ENCODE measurements at places on chromosomes 5 and 9.

GRCh38 chr9:70679845-70680244 is 265.4 kb upstream of the KLF9 start:
- no peak for DNase-seq

GRCh38 chr5:42655982-42656650 is 100.5 kb upstream of the CCDC152 start:
- DNase-seq: no peak

DNA sequence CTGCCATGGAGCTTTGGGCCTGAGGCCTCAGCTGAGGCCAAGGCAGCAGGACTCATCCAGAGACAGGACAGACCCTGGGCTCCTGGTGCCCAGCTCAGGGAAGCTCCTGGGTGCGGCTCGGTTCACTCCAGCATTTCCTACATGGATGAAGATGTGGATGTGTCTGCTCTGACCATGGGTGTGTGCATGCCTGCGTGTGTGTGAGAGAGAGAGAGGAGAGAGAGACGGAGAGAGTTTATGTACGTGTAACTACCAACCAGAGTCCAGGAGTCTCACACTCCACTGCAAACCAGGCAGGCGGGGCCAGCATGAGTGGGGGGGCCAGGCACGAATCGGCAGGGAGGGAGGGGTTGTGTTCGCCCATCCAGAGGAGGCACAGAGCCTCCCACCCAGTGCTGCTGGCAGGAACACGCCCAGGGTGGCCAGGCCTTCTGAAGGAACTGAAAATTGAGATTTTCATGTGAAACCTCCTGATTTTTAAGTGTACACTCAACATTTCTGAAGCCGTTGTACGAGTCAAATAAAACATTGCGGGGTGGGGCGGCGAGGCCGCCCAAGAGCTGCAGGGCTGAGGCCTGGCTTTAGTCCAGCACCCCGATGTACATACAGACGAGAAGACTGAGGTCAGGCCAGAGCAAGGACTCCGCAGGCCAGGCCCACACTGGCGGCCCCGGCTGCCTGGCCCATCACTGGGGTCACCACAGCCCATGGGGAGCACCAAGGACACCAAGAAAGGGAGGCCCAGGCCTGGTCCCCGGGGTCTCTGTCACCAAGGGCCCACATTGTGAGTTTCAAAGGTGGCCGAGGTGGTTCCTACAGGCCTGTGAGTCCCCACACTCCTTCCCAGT is 88.7 kb downstream of the ADAMTS2 start:
- no peak for DNase-seq

DNA sequence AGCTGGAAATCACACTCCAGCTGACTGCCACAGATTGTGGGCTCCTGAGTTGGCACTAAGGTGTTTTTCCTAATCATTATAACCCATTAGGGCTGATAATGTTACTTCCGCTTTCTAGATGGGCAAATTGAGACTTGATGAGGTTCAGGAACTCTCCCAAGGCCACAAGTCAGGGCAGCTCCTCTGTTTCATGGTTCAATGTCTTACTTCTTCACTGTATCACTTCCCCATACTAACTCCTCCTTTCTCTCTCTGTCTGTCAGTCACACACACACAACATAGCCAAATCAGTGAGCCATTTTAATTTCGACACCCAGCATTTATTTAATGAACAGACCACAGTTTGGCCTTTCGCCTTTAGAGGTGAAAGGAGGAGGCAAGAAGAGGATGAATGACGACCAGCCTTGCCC is 17.8 kb upstream of the TRAF1 start:
- DNase-seq: no peak

DNA sequence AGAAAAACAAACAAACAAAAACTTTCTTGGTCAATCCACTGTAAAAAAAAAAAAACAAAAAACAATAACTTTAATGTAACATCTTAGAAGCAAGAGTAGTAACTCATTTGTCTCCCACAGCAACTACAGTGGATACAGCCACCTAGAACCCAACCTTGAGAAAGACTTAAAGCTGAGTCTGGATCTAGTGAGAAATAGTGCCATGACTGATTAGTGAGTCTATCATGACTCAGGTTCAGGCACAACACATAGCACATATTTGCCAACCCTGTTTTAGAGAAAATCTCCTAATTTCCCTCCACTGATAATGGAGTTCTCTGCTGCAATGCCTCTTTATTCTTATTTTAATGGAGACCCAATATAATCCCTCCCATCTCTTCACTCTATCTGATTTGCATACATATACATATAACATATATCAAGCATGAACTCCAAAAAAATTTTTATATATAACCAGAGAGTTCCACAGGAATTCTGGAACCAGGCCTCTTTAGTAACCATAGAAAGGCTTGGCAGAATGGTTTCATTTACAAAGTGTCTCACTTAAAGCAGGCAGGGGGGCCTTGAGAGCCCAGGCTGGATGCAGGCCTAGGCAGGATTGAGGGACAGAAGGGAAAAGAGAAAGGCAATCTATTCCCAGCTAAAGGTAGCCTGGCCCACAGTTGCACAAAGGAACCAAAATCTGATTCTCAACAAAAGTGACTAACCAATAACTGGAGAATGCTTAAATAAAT is 11.9 kb upstream of the NR4A3 start:
- DNase-seq: no peak

DNA sequence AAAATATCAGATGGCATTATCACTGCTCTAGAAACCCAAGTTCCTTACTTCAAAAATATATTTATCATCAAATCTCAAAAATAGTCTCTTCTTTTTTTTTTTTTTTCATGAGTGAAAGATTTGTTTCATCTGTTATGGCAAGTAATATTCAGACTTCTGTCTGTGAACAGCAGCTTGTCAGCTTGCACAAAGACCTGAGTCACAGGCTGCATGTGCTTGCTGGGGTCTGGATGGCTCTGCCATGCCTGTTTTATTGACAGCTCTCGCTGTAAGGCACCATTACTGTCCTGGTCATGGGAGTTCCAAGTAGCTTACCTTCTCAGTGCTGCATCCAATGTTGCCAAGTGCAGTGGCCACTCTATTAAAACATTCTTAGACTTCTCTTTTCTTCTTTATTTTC is 456.4 kb downstream of the GADD45G start:
- DNase-seq: no peak

- no peak for DNase-seq
These were observed 1.9 kb downstream of the ABO start for GRCh38 chr9:133273098-133273497.

- DNase-seq: no peak
These were observed 8.3 kb downstream of the CRB2 start for GRCh38 chr9:123364241-123364824.

DNA sequence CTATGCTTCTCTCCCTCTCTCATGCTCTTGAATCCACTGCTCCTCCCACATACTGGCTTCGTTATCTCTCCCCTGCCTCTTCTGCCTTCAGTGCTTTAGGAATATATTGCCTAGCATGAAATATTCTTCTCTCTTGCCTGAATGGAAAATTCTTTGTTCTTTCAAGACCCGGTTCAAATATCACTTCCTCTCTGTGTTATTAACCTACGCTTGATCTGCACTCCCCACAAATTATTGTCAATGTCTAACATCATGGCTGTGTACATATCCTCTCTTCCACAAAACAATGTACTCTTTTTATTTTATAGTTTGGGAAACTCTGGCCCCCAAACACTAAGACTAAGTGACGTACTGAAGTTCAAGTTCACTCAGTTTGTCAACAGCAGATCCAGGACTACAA is 211.0 kb downstream of the SEC61B start:
- DNase-seq: no peak

GRCh38 chr9:656926-657568 is 184.4 kb upstream of the DMRT1 start:
- DNase-seq: no peak

- DNase-seq: no peak
These were observed 25.6 kb downstream of the POLR1E start for GRCh38 chr9:37511016-37512010.

DNA sequence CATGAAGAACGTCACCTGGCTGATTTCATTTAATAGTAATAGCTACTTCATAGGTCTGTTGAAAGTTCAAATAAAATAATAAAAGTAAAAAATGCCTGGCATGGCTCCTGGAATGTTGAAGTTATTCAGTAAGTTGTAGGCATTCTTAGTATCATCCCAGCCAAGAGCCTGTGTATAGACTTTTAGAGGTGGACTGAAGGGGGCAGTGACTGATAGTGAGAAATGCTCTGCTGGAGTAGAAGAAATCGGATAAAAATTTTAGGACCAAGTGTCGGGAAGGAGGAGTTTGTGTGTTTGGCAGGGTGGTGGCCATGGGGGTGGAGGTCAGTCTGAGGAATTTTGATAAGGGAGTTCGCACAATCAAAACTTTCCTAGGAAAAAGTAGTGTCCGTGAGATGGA is 3.6 kb downstream of the ZFP2 start:
- DNase-seq: no peak

- DNase-seq: no peak
These were observed 7.3 kb downstream of the PITX1 start for GRCh38 chr5:135026645-135027265.

- no peak for DNase-seq
These were observed 79.2 kb downstream of the DOCK2 start for GRCh38 chr5:169716287-169716686.

GRCh38 chr5:135264451-135265440 is 134.3 kb downstream of the MACROH2A1 start:
- no peak for DNase-seq

GRCh38 chr5:151906246-151906645 is 18.4 kb downstream of the GLRA1 start:
- DNase-seq: no peak

All from stimulated activated CD4-positive, alpha-beta T cell treated with anti-CD3 and anti-CD28 coated beads, Interleukin-1b, Interleukin-23, amount 100 ng/mL, for 1 hour (primary cell).